ENCODE measurements at places on chromosomes 3 and 15.

GRCh38 chr3:174784206-174784934 lies 74.8 kb upstream of the NAALADL2 start:
- no peak for DNase-seq

DNA sequence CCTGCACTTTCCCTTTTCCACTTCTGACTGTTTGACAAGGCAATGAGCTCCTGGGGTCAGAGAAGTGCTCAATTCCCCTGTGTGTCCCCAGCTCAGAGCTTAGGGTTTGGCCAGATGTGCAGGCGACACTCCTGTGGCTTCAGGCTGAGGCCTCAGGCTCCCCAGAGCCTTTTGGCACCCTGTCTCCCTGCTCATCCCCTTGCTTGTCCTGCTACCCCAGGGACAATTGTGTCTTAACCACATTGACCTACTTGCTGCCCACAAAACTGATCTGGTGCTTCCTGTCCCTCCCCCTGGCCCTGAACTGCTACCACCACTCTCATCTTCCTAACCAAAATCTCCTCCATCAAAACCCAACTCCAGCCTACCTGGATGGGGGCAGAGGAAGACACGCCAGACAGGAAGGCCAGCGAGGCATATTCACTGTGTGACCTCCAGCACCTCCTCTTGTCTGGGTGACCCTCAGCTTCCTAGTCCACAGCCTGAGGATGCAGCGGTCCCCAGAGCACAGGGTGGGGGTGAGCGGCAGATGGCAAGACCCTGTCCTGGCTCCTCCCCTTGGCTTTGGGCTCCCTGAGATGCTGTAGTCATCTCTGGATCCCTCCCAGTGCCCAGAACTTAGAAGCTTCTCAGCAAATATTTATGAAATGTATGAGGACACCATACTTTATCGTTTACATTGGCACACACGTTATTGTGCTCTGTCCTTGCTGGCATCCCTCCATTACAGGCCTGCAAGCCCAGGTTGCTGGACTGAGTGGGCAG lies 98.9 kb upstream of the SLC6A6 start:
- no peak for DNase-seq

GRCh38 chr3:26118165-26118564 lies 328.3 kb downstream of the OXSM start:
- DNase-seq: no peak

GRCh38 chr15:34791701-34792100 lies 3.6 kb downstream of the ACTC1 start:
- no peak for DNase-seq

DNA sequence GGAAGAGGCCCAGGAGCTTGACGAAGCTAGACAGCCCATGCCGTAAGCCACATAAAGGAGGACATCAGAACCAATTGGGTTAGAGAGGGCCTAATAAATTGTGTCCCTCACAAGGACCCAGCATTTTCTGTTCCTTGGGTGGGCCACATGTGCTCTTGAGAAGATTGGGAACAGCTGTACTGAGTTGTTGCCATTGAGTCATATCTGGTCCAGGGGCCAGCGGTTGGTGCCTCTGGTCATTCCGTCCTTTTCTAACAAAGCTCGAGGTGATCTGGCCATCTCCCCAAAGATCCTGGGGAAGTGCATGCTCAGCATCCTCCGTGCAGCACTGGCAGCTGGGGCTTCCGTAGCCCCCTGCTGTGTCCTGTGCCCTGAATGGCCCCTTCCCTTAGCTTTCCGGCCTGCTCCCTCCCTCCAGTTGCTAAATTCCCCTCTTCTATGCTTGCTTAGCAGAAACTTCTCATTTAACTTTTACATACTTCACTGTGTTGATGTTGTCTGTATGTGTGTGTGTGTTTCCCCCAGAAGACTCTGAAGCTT lies 73.0 kb downstream of the EEFSEC start:
- DNase-seq: no peak

- DNase-seq: no peak
Measured at GRCh38 chr3:39096775-39097174, 10.7 kb downstream of the GORASP1 start.

DNA sequence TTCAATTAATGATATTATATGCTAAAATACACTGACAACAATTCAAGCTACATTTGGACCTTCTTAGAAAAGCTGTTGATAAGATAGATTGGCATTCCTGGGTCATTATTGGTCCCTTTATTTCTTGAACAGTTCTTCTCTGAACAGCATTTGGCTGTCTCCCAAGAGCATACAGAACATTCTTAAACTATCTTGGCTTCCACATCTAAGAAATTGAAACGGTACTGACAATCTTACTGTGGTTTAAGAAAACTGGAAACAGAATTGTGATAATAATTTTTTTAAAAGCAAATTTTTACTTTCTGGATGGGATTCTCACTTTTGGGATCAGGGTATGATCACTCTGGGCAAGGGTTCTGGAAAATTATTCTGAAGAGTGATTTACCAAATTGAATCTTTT lies 161.7 kb upstream of the ZNF385D start:
- no peak for DNase-seq

- DNase-seq: no peak
Measured at GRCh38 chr3:27454914-27455313, 29.3 kb downstream of the SLC4A7 start.

GRCh38 chr15:31161951-31162350 lies 60.4 kb upstream of the TRPM1 start:
- no peak for DNase-seq

- no peak for DNase-seq
Measured at GRCh38 chr3:36124118-36124796, 256.0 kb upstream of the STAC start.

- no peak for DNase-seq
Measured at GRCh38 chr3:7444886-7445285, 584.0 kb downstream of the GRM7 start.

GRCh38 chr3:38647217-38647970 lies 2.1 kb downstream of the SCN5A start:
- DNase-seq: no peak

DNA sequence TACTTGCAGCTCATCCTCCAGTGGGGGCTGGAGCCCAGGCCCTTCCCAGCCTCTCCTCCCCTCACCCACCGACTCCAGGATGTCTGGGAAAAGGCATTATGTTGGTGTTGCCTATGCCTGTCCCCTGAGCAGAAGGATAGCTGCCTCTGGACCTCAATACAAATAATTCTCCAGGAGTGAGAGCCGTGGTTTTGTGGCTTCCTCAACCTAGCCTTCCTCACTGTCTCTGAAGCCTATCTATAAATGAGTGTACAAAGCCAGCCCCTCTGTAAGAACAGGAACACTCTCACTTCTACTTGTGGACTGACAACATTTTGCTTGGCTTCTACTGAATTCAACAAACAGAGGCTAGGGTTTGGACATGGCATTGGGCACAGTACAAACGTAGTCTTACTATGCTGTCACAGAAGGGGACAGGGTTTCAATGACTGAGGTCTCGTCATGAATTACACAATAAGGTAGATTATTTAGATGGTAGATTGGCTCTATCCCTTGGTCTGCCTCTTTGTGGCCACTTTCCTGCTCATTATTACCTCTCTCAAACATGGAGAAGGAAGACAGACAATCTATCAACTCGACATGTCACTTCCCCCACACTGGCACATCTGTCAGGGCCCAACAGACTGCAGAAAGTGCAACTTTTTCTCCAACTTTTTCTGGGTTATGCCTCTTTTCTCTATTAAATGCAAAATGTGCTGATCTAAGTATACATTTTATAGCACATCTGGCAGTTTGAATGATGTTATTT lies 82.8 kb upstream of the MEX3B start:
- DNase-seq: no peak

DNA sequence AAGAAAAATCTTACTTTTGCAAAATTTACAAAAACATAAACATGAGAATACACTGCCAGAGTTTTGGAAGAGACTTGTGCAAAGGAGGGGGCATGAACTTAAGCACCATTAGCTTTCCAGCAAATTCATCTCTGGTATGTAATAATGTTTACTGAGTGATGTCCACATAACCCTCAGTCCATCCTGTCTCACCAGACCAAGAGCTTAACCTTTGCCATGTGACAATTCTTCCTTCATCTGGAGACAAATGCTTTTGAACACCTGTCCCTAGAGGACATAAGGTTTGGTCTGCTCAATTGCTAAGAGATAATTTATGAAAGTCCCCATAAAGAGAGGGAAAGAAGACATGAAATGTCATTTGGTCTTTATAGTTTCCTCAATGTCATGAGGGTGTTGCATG lies 412.3 kb downstream of the ERC2 start:
- DNase-seq: no peak

DNA sequence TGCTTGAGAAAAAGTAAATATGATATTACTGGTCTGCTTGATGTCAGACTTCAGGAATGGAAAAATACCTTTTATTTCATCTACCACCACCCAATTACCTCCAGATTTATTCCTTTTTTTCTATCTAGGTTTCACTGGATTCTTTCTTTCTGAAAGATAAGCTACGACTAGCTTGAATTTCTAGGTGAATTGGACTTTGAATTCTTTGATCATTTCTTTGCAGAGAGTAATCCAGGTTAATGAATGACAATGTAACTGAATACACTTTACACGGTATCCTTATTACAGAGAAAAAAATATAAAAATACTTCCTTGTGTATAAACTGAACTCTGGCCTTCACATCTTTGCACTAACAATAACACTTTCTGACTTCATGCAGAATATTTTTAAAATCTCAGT lies 59.5 kb upstream of the TRPC1 start:
- DNase-seq: no peak

DNA sequence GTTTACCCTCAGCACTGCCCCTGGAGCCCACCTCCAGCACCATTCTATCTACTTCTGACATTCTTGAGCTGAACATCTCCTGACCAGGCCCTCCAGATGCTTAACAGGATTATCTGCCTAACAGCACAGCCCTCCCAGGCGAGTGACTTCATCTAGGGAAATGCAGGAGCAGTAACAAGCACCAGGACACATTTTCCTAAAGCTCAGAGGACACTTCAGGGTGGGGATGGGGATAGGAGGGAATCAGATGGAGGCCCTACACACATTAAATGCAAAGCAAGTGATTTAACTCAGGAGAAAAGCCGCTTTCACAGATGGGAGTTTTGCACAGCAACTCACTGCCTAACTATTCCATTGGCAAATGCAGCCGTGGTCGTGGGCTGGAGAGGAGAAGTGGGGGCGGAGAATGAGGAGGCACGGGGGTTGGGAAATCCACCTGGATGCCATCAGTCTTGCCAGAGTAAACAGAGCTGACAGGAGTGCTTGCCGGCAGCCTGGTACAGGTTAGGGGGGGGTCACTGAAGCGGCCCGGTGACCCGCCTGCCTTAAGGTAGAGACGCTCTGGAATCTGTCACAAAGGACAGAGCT lies 21.3 kb upstream of the BNC1 start:
- no peak for DNase-seq

- no peak for DNase-seq
Measured at GRCh38 chr15:99282586-99282985, 31.3 kb downstream of the LRRC28 start.

GRCh38 chr3:13106308-13107001 lies 33.2 kb upstream of the IQSEC1 start:
- DNase-seq: no peak

DNA sequence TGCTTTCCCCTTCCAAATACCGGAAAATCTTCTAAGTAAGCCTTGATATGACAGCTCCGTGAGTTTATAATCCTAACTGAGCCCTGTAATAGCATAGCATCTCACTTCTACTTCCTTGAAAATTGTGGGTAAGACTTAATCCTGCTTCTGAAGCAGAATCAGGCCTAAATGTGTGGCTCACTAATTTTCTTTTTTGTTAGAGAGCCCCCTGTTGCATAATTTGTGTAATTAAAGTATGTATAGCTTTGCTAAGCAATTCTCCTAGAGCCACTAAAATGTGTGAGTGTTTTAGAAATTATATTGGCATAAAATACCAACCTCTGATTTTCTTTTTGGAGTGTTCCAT lies 304.4 kb downstream of the FGF12 start:
- no peak for DNase-seq

DNA sequence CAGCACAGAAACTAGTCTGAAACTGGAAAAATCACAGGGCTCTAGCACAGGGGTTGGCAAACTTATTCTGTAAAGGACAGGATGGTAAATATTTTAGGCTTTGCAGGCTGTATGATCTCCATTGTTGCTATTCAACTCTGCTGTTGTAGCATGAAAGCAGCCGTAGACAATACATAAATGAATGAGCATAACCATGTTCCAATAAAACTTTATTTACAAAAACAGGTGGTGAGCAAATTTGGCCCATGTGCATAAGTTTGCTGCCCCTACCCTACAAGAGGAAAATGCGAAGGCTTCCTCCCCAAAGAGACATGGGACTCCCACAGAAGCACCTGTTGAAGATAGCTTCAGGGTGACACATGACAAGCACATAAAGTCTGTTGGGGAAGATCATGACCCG lies 59.2 kb downstream of the SYNM start:
- no peak for DNase-seq

- DNase-seq: no peak
Measured at GRCh38 chr15:63232405-63232804, 43.0 kb downstream of the RAB8B start.

- DNase-seq: no peak
Measured at GRCh38 chr3:101509811-101510210, 3.2 kb downstream of the SENP7 start.

- no peak for DNase-seq
Measured at GRCh38 chr15:50358845-50359244, 3.8 kb upstream of the GABPB1 start.

- no peak for DNase-seq
Measured at GRCh38 chr15:38695249-38696108, 130.9 kb upstream of the RASGRP1 start.

DNA sequence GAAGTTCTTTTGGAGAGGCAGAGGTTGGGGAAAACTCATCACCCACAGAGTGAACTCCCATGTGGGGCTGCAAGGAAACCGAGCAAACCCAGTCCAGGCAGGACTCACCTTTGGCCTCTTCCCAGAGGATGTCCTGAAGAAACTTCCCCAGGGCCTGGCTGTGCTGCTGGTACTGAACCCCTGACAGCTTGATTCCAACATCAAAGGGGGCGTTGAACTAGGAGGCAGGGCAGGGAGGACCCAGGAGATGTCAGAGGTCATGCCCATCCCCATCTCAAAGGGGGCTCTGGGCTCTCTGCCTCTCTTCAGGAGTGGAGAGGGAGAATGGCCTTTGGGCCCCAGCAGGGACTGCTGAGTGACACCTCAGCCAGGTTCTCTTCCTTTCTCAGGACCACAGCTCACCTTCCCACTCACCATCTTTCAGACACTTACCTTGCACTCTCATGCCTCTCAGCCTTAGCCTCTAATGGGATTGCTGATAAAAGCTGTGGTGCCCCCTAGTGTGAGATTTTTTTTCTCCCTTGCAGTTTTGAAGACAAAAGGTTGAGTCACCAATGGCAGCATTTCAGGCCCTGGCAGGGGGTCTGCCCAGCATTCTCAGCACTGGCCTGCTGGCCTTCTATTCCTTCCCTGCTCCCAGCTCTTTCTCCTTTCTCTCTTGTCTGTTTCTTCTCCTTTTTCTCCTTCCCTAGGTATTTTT lies 6.0 kb downstream of the GHRL start:
- no peak for DNase-seq

- DNase-seq: no peak
Measured at GRCh38 chr3:144662729-144663128, 691.1 kb downstream of the DIPK2A start.

Measured in stimulated activated CD4-positive, alpha-beta T cell treated with anti-CD3 and anti-CD28 coated beads, Interleukin-2, amount 100 ng/mL, for 4 hours (primary cell).